ENCODE measurements at places on chromosomes 4 and X.

GRCh38 chr4:8739820-8740665, 131.6 kb downstream of the HMX1 start:
- DNase-seq = no peak

DNA sequence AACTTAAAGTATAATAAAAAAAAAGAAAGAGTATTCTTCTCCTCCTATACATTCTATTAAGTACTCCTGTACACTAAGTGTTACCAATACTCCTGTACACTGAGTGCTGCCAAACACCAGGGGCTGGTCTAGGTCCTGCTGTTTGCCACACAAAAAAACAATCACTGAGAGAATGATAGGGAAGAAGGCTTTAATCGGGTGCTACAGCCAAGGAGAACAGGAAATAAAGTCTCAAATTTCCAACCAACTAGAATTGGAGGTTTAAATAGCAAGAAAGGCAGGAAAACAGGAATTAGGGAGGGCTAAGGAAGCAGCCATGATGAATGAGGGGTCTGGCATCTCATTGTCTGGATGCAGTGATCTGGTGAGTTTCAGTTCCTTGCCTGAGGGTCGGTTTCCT, 239.8 kb downstream of the ZNF674 start:
- DNase-seq = no peak

DNA sequence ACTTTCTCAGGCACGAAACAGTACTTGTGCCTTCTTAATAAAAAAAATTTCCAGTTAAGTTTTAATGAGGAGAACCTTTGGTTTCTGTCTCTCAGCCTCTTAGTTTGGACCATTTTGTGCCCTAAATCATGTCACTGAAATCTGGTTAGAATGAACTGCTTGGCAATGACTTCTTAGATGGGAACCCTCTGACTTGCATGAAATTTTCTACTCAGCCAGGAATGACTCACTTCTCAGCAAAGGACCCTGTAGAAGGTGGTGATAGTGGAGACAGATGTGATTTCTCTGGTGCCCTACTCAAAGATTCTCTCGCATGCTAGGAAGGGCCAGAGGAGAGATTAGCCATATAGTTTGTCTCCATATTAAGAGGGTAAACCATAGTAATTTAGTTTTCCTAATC, 50.5 kb downstream of the RASL11B start:
- no peak for DNase-seq

- no peak for DNase-seq
Measured at GRCh38 chrX:31168551-31168950, 96.7 kb upstream of the FTHL17 start.

DNA sequence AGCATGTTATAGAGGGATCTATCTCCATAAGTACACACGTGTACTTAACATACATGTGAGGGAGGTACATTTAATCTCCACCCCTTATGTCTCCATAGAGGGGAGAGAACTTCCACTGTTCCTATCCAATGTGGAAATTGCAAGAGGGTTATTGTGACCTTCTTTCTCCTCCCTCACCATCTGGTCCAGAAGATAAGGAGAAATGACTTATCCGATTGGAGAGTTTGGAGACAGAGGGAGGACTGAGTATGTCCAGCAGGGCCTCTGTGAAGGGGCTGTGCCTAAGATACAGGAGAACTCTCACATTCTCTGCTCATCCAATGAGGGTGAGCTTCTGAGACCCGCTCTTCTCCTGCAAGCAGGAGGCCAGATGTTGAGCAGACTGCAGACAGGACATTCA, 113.1 kb downstream of the QDPR start:
- DNase-seq = no peak

DNA sequence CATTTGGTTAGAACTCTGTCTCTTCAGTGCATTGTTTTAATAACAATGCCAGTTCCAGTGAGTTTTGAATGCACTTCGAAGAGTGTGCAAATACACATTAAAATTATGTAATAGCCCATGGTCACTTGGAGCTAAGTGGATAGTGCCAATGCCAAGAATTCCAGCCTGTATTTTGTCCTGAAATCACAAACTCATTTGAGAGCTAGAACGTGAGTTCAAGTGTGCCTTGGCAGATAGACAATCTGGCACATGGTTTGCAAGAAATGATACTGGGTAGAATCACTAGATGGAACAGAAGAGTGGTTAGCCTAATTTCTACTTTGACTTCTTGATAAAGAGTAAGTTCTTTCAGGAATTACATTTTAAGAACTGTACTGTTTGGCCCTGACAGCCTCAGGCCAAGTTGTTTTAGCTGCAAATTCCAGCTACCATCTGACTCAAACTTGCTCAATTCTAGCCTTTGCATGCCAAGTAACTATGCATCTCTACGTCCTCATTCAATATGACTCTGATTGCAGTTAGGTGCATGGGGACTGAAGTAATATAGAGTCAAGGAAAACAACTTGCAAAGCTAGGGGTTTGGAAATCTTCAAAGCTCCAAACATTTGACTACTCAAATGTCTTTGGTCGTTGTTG, 131.9 kb upstream of the SMIM31 start:
- no peak for DNase-seq

DNA sequence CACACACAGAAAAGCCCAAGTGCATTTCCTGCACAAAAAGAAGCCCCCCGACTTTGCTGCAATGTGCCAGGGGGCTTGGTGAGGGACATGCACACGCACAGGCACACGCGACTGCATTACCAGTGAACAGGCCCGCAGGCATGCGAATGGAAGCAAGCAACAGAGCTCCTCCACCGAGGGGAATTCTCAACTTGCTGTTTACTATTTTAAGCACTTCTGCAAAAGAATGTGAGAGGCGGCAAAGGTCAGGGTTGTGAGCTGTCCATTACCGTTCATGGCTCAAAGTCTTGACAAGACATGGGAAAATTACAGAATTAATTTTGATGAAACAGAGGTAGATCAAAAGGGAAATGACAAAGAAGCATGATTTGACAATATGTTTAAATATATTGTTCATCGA, 342.5 kb upstream of the NOCT start:
- DNase-seq = no peak

GRCh38 chr4:14375816-14376215, 626.5 kb upstream of the CPEB2 start:
- no peak for DNase-seq

DNA sequence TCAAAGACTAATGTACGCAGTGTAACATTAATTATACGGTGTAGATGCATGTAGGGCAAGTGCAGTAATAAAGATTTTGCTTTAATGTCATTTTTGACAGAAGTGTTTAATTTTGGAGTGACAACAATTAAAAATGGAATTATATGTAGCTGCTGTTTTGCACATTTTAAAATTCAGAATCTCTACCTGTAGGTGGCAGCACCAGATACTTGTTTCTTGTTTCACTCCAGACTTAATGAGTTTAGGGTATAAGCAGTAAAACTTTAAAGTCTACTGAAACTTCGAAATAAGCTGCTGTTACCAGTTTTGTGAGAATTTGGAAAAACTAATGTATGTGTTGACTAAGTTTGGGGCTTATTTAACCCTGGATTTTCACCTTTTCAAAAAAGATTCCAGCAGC, 144.9 kb downstream of the POLA1 start:
- DNase-seq = peak; percentile 29

- no peak for DNase-seq
Measured at GRCh38 chrX:10356979-10357378, 200.2 kb downstream of the CLCN4 start.

- no peak for DNase-seq
Measured at GRCh38 chr4:128758314-128758922, 51.1 kb upstream of the JADE1 start.

- no peak for DNase-seq
Measured at GRCh38 chr4:73730292-73730691, 10.1 kb upstream of the CXCL8 start.

DNA sequence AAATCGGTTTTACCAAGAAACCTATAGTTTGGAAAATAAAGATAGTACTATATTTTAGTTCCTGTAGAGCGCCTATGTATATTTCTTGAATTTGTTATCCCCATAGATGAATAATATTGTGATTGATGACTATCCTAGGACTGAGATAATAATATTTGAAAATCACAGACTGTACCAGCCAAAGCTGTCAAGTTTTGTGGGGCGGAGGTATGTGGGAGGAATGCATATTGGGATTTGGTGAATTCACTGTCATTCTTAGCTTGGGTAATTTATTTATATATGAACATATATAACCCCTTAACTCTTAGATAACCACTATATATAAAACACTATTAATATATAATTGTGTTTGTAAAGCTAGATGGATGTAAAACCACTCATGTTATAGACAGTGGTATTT, 205.5 kb upstream of the ARSJ start:
- no peak for DNase-seq

- DNase-seq = no peak
Measured at GRCh38 chr4:157004279-157005161, 32.9 kb upstream of the PDGFC start.

DNA sequence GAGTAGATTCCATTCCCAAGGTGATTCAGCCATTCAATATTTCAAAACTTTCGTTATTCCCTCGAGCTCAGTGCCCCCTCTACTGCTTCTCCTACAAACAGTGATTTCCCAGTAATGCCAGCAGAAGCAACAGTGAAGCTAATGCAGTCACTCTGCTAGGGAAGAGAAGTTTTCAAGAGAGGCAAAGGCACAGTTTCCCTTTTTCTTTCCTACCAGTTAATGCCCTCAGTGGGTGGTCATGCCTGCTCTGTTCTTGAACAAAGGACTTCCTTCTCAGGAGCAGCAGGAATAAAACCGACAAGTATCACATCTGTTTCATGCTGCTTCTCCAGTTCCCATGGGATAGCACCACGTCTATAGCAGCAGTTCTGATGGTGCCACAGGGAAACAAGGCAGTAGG, 317.2 kb downstream of the TENM3 start:
- DNase-seq = no peak

DNA sequence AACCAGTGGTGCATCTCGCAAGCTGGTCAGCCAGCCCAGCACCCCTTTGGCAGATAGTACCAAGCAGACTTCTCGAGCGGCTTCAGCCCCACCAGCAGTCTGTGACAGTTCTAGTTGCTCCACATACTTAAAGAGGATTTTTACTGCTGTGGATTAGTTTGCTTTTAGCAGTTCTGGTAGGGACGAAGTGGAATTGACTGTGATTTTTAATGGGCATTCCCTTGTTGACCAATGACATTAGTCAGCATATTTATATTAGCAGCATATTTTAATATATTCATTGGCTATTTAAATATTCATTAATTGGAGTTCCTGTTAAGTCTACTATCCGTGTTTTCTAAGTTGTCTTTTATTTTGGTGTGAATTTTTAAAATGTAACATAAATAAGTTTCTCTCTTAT, 500.9 kb upstream of the FAT1 start:
- DNase-seq = no peak

DNA sequence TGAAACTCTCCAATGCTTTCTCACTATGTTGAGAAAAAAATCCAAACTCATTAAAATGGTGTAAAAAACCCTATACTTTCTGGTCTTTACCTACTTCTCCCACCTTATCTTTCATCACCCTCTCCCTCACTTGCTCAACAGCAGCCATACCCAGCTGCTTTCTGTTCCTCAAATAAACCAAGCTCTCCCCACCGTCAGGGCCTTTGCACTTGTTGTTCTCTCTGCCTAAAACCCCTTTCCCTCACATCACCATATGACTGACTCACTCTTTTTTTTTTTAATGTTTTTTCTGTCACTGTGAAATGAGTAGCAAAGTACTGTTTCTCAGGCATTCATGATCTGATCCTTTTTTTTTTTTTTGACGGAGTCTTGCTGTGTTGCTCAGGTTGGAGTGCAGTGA, 122.3 kb upstream of the TMEM164 start:
- DNase-seq = no peak

- no peak for DNase-seq
Measured at GRCh38 chrX:104659005-104659744, 93.2 kb downstream of the IL1RAPL2 start.

DNA sequence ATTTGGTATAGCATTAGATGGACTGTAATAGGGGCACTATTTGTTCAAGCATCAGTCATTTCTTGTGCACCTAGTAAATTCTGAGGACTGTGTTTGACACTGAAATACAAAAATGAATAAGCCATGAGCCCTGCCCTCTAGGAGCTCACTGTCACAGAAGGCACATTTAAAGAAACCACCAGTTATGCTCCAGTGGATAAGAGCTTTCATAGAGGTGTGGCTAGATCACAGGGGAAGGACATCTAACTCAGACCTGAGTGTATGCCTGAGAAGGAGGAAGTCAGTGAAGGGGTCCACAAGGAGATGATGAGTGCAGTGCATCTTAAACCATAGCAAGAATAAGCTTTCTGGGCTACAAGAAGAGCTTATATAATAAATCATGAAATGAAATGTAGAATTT, 40.1 kb downstream of the BTC start:
- no peak for DNase-seq

DNA sequence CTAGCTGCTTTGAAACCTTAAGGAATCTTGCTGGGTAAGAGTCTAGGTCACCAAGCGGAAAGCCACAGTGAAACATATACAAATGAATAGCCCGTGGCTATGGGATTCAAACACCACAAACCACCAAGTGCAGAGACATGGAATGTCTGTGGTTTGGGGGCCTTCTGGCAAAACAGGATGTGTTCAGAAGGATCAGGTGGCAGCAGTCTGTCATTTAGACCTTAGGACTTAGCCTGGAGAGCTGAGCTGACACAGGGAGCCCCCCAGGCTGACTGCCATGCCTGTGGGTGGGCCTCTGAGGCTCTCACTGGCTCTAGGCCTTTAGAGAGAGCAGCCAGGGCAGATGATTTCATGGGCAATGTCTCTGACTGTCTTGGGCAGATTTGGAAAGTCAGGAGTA, 225.6 kb downstream of the FBXW7 start:
- no peak for DNase-seq

DNA sequence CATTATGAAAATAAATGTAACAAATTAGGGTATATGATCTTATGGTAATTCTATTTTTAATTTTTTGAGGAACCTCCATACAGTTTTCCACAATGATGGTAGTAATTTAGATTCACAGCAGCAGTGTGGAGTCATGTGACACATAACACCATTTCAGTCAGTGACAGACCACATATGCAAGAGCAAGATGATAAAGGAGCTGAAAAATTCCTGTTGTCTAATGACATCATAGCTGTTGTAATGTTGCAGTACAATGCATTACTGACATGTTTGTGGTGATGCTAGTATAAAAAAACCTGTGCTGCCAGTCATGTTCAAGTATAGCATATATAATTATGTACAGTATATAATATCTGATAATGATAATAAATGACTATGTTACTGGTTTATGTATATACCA, 28.5 kb downstream of the EMCN start:
- no peak for DNase-seq

GRCh38 chr4:94961420-94961819, 203.7 kb downstream of the BMPR1B start:
- no peak for DNase-seq

DNA sequence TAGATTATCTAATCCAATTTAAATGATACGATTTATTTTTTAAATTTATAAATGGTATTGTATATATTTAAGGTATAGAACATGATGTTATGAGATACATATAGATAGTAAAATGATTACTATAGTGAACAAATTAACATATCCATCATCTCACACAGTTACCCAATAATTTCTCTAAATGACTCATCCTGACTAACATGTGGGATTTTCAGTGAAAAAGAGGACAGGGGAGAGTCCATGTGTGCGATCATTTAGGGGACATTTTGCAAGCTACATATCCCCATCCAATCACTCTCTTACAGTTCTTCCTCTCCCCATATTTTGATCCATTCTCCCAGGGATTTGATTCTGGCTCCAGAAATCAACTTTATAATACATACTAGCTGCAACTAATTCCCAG, 88.2 kb downstream of the ABCB7 start:
- no peak for DNase-seq

GRCh38 chrX:14698790-14699189, 169.5 kb downstream of the GLRA2 start:
- DNase-seq = no peak

- no peak for DNase-seq
Measured at GRCh38 chr4:108492816-108493595, 127.4 kb upstream of the RPL34 start.

GRCh38 chrX:23168291-23168690, 166.4 kb upstream of the PTCHD1 start:
- DNase-seq = no peak

Measured in NCI-H460 (cell line).